NCI-H1436 treated with DMSO at 0.1 percent for 48 hours (cell line): ENCODE measurements at places on chromosomes 7 and 10.

DNA sequence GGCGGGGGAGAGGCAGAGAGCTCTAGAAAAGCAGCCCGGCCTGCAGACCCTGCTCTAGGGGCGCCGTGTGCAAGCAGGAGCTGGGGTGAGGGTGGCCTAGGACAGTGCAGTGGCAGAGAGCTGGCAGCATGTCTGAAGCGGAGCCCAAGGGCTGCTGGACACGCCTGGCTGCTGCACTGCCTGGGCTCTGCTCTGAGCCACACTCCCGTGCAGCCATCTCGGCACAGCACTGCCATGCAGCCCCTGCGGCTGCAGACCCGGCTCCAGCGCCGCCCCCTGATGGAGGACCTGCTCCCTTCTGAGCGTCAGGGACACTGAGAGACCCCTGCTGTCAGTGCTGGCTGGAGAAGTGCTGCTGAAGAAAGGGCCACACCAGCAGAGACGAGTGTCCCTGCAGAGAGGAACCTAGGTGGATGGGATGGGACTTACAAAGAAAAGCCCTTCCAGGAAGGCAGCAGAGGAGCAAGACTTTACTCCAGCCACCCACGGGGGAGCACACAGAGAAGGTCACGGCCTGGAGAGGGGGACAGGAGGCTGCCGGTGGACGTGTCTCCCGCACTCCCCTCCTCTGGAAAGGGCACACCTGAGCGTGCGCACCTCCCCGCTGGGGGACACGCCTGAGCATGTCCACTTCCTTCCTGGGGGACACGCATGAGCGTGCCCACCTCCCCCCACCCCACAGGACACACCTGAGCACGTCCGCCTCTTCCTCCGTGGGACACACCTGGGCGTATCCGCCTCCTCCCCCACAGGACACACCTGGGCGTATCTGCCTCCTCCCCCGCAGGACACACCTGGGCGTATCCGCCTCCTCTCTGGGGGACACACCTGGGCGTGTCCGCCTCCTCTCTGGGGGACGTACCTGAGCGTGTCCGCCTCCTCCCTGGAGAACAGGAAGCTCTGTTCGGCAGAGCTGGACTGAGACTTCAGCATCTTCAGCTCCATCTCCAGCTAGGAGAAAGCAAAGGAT lies 252.9 kb downstream of the MAD1L1 start:
- no peak for DNase-seq

DNA sequence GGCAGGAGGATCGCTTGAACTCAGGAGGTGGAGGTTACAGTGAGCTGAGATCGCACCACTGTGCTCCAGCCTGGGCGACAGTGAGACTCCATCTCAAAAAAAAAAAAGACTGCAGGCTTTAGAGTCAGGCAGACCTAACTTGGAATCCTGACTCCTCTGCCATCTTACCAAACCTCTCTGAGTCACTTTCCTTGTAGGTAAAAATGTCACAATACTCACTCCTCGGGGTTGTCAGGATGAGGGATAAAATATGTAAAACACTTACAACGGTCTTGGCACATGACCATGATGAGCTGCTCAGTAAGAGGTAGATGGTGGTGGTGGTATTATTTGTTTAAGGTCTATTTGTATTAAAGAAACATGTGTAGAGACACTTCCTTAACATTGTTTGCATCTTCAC lies 154.1 kb upstream of the PDE1C start:
- DNase-seq, result no peak

DNA sequence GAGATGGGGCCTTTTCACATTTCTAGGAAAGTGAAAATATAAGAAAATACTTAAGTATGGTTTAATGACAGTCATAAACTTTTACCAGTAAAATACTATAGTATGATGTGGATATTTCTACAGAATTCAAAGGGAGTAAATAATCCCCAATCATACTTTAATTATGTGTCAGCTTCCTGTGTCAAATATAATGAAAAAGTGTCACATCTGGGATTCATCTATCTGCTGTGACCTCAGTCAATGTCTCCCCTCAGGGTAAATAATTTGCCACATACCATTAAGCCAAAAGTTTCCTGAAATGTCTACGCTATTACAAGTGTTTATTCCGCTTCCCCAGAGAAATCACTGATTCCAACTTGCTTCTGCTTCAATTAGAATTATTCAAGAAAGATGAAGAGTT lies 110.5 kb downstream of the ITGA8 start:
- no peak for DNase-seq

- DNase-seq, result no peak
Observed at GRCh38 chr7:46283852-46284251, 362.8 kb upstream of the IGFBP3 start.

- DNase-seq, result no peak
Observed at GRCh38 chr10:16120563-16120962, 260.3 kb upstream of the MINDY3 start.

DNA sequence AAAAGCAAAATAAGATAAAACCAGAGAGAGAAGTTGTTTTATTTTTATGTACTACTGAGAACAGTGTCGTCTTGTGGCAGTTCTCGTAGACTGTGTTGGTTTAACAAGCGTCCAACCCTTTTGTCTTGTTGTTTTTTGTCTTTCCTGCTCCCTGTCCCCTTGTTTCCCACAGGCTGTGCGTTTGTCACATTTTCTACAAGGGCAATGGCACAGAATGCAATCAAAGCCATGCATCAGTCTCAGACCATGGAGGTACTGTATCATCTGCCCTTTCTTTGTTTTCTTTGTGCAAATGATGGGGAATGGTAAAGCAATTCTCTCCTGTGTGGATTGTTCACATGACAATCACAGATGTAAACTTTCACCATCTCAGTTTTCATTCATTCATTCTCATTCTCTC lies 248.8 kb downstream of the CELF2 start:
- DNase-seq, result no peak
